Stimulated activated CD4-positive, alpha-beta T cell treated with anti-CD3 and anti-CD28 coated beads, Interleukin-15, amount 100 ng/mL, for 1 hour (primary cell): ENCODE measurements at places on chromosomes 12 and 14.

- DNase-seq, result no peak
These were observed 59.2 kb downstream of the AACS start for GRCh38 chr12:125124320-125124966.

- DNase-seq, result no peak
These were observed 81.6 kb downstream of the PTCSC3 start for GRCh38 chr14:36094963-36095362.

GRCh38 chr12:77120156-77121085 is 55.1 kb upstream of the E2F7 start:
- DNase-seq, result no peak

DNA sequence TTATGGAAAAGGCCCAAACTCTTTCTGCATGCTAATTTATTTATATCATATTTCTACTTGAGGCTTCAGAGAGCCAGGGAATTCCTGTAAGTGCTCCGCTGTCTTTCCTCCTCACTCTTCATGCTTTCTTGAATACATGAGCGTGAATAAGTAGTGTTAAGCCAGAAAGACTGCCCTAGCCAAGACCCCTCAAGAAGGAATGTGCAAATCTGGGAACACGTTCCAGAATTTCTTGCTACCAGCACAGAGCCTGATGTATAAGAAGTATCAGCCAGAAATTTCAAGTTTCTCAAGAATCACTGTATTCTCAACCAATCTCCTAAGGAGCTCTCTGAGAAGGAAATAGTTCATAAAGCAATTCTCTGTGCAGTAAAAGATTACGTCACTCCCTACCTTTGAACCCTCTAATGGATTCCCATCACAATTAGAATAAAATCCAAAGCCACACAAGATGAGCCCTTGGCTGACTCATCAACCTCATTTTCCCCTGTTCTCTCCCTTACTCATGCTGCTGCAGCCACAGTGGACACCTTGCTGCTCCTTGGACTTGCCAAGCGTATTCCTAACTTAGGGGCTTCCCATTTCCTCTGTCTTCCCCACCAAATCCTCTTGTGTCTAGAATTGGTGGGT is 6.9 kb upstream of the TSPAN8 start:
- no peak for DNase-seq

- DNase-seq, result no peak
These were observed 1.3 kb downstream of the RASSF3 start for GRCh38 chr12:64611341-64612284.

GRCh38 chr14:88667555-88668273 is 104.9 kb downstream of the ZC3H14 start:
- DNase-seq, result peak; percentile 9

GRCh38 chr12:103181366-103182152 is 224.1 kb downstream of the ASCL1 start:
- DNase-seq, result no peak

DNA sequence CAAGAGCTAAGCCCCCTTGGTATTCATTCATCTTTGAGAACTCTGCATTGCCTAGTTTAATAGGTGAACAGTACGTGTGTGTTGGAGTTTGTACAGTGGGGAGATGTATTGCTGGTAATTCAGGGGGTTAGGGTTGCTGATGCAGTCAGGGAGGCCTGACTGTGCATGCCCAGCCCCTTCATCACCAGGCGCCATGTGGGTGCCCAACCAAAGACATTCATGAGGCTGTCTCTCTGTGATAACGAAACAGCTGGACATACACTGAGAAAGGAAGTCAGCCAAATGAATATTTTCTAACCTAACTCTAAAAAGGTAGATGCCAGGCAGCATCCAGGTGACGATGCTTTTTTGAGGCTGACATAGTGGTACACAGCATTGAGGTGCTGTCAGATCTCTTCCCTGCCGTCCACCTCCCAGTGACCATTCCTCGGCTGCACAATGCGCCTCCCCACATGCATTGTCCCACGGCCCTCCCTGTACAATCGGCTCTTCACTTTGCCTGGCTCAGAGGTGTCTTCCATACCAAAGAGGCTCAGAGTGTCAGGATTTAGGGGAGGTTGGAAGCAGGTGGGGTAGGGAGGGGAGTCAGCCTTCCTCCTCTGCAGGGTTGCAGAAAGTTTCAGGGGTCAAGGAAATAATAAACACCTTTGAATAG is 19.0 kb downstream of the EML1 start:
- DNase-seq, result no peak

DNA sequence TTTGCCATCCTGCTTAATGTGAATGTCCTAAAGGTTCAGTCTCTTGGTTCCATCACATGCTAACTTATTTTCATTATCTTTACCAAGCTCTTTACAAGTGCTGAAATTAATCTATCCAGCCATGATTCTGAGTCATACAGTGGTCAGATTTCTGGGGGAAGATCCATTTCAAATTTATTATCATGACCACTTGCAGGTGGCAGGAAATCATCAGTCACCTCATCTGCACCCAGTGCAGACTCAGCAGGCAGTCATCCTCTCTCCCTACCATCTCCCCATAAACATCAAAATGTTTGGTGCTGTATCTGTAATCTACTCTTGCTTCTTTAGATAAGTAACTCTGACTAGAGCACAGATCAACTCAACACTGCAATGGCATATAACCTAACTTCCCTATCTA is 23.5 kb downstream of the ATG14 start:
- no peak for DNase-seq
